SJSA1 (cell line): ENCODE measurements at places on chromosomes 3 and 15.

DNA sequence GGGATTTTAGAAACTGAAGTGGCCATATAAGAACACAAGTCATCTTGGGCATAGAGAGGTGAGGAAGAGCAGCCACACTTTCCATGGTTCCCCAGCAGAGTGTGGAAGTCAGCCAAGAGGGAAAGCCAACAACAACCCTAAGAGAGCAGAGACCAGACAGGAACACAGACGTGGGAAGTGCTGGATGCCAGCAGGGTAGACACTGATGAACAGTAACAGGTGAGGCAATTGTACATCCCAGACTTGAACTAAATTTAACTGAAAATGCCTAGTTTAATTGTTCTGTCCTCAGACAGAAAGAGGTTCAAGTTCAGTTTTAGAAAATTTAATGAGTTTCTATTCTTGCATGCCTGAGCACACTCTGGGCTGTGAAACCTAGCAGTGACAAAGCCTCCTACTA lies 212.1 kb downstream of the ATP8B4 start:
- no peaks in the 10 kb centered on the region for H3K36me3 ChIP-seq
- peaks cover 9% of the 10 kb centered on the region for H3K4me1 ChIP-seq
- no peak for DNase-seq
- no peak overlapping the region for H3K27ac ChIP-seq

- H3K27ac ChIP-seq, result no peak overlapping the region
- peak; percentile 22 for DNase-seq
- H3K27me3 ChIP-seq, result no peaks in the 10 kb centered on the region; the same call in 1 of the 2 replicates
- no peaks in the 10 kb centered on the region for H3K4me1 ChIP-seq
- no peaks in the 10 kb centered on the region for H3K36me3 ChIP-seq
These were observed 44.3 kb upstream of the FGD5 start for GRCh38 chr3:14774431-14774830.

DNA sequence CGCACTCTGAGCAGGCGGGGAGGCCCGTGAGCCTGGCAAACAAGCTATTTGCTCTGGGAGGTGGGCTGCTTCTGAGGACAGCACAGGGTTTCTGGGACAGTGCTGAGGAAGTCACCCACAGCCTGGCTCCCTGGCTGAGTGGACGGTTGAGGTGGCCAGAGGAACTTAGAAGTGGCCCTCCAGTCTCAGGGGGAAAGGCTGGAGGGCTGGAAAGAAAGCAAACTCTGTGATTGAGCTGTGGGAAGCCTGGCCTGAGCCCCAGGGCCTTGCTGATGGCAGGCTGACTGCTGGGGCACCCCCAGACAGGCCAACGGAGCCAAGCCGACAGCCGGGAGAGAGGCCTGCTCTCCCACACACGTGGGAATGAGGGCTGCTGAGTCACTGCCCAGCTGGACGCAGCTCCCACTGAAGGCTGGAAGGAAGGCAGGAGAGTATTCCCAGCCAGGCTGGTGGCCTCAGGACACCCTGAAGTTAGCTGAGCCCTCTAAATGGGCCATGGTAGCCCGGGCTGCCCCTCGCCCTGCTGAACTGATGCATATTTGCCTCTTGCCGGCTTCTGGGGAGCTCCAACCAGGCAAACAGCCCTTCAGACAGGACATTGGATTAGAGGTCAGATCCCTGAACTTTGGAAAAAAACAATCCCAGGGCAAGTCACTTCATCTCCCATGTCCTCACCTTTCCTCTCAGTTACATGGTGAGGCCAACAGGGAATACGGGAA lies 98.0 kb upstream of the TLE3 start:
- H3K27me3 ChIP-seq, result no peaks in the 10 kb centered on the region
- peak; percentile 75 for DNase-seq
- no peak overlapping the region for H3K4me3 ChIP-seq
- H3K36me3 ChIP-seq, result no peaks in the 10 kb centered on the region
- peaks cover 24% of the 10 kb centered on the region for H3K4me1 ChIP-seq
- peak overlapping the region; percentile 32 for H3K27ac ChIP-seq

- H3K27me3 ChIP-seq, result no peaks in the 10 kb centered on the region
- no peaks in the 10 kb centered on the region for H3K36me3 ChIP-seq
- peaks cover 7% of the 10 kb centered on the region for H3K4me1 ChIP-seq
- H3K4me3 ChIP-seq, result no peak overlapping the region
These were observed 45.8 kb downstream of the FRMD5 start for GRCh38 chr15:44149224-44149623.

GRCh38 chr3:157460253-157460652 lies 23.6 kb downstream of the PTX3 start:
- H3K27me3 ChIP-seq, result no peaks in the 10 kb centered on the region
- peak; percentile 53 for DNase-seq
- no peak overlapping the region for H3K4me3 ChIP-seq
- peak overlapping the region; percentile 25 for H3K27ac ChIP-seq
- H3K4me1 ChIP-seq, result peaks cover 22% of the 10 kb centered on the region

- no peaks in the 10 kb centered on the region for H3K36me3 ChIP-seq
- peaks cover under 1% of the 10 kb centered on the region; the same call in 1 of the 2 replicates for H3K27me3 ChIP-seq
- H3K4me1 ChIP-seq, result no peaks in the 10 kb centered on the region
- no peak overlapping the region for H3K27ac ChIP-seq
These were observed 148.0 kb downstream of the TPRA1 start for GRCh38 chr3:127442506-127442905.
